ENCODE measurements at places on chromosomes 3 and 15.

GRCh38 chr3:193040836-193041672, 123.4 kb upstream of the MB21D2 start:
- DNase-seq: peak; percentile 16

DNA sequence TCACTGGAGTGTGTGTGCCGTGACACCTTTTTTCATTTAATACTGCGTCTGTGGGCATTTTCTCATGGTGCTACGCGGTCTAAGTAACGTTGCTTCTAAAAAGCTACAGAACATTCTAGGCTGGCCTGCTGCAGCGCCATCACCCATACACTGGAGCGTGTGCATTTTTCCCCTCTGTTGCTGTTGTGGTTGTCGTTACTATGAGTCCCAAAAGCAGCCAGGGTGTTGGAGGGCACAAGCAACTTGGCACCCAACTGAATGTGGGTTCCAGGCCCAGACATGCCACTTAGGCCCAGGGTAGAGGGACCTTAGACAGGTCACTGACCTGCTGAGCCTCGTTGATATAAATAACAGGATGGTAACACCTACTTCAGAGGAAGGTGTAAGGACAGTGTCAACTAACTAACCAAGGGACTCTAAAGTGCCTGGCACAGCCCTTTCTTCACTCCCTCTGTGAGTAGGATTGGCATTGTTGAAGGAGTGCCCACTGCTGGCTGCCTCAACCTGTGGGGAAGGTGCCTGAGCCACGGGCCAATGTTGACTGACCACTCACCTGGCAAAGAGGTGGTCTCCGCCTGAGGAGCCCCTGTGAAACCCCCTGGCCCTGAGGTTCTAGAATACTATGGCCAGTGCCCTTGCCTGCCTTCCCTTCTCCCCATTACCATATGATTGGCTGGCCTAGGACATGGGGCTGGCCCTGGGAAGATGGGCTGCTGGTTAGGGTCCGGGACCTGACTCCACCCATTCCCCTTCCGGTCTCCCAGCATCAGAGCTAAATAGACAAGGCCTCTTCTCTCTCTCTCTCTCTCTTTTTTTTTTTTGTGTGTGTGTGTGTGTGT, 3.5 kb downstream of the CSK start:
- no peak for DNase-seq

DNA sequence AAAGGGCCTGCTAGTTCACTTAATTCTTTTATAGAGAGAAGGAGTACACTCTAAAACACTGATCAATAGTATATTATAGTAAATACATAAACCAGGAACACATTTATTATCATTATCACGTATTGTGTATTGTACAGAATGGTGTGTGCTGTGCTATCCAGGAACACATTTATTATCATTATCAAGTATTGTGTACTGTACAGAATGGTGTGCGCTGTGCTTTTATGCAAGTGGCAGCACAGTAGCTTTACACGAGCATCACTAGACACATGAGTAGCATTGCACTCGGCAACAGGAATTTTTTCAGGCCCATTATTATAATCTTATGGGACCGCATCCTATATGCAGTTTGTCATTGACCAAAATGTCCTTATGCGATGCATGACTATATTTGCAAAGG, 20.9 kb upstream of the MUC20 start:
- no peak for DNase-seq

DNA sequence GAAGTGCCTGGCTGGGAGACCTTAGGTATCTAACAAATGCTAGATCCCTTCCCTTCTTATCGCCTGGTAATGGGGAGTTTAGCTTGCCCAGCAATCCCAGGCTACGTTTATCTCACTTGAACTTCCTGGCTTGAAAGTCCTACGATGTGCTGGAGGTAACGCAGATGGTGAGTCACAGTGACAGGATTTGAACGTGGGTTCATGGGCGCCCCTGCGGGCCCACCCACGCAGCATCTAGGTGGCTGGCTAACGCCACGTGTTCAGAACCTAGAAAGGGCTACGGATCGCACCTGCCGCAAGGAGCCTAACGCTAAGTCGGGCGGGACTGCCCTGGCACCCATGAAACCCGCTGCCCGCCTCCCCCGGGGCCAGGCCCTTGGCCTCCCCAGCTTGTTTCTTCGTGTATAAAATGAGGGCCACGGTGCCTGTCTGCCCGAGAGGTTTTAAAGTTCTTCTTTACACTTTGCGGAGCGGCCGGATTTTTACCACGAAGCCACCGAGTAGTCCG, 600 bp upstream of the USP3 start:
- no peak for DNase-seq

- no peak for DNase-seq
Observed at GRCh38 chr3:129996073-129996472, 21.6 kb downstream of the TRH start.

DNA sequence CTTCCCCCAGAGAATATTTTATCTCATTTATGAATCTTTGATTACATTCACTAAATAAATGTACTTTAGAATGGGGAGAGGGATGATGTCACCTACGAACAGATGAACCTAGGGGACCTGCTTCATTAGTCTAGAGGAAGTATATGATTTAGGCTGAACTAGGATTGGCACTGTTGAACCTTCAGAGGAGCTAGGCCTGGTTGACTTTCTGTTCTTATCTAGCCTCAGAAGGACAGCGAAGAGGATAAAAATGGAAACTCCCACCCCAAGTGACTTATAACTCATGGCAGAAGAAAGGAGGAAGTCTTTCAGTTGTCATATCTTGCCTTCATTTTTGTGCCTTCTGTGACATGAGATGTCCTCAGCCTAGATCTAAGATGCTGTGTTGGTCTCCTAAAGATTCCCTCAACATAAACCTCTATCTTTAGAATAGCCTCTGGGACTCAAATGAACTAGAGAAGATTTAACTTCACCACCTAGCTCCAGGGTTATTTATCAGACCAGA, 42.6 kb downstream of the POLG start:
- DNase-seq: no peak

DNA sequence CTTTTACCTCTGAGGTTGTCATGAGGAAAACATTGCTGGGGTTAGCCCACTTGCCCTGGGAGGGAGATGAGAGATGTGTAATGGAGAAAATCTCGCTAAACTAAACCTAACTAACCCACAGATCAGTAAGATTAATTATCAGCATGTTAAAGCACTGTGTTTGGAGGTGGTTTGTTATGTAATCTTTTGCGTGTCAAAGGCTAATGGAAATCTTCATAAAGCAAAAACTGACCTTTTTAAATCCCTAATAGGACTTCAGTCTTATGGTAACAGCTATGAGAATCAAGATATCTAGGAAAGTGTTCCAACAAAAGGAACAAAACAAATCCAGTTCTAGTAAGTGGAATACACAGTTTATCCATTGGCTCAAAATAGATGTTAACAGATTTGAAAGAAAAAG, 102.7 kb downstream of the PLOD2 start:
- DNase-seq: no peak

DNA sequence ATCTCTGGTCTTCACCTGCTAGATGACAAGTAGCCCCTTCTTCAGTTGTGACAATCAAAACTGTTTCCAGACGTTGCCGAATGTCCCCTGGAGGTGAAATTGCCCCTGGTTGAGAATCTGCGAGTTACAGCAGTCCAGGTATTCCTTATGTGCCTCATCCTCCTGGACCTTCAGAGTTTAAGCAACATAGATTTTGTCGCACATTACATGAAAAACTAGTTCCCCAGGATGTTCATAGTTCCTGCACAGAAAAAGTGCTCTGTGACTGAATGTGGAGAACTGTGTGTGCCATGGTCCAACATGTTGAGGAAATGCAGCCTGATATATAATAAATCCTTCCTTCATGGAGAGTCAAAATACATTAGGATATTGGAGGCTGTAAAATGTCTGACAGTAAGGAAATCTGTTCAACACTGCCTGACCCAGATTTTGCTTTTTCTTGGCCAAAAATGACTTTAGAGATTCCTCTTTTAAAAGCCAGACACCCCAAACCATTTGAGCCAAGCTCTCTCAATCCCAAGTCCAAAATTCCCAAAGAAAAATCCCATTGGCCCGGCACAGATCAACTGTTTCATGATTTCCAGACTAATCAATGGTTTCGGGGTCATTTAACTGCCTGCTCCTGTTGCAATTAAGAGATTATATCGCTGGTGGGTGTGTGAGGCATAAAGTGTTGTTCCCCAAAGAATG, 20.4 kb upstream of the SHC4 start:
- no peak for DNase-seq

DNA sequence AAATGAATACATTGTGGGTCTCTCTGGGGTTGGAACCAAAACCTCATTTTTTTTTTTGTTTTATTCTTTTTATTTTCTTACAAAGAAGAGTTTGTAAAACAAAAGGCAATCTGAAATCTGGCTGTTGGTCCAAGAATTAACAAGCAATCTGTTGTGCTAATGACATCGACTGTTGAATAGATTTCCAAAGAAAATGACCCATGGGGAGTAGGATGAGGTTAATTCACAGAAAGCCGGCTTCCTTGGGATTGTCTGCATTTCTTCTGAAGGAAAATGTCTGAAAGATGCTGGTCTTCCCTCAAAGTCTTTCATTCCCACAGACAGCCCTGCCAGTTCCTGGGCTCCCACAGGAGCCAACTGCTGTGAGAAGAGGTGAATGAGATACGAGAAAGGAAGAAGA, 92.9 kb downstream of the LRRC3B start:
- peak; percentile 52 for DNase-seq

DNA sequence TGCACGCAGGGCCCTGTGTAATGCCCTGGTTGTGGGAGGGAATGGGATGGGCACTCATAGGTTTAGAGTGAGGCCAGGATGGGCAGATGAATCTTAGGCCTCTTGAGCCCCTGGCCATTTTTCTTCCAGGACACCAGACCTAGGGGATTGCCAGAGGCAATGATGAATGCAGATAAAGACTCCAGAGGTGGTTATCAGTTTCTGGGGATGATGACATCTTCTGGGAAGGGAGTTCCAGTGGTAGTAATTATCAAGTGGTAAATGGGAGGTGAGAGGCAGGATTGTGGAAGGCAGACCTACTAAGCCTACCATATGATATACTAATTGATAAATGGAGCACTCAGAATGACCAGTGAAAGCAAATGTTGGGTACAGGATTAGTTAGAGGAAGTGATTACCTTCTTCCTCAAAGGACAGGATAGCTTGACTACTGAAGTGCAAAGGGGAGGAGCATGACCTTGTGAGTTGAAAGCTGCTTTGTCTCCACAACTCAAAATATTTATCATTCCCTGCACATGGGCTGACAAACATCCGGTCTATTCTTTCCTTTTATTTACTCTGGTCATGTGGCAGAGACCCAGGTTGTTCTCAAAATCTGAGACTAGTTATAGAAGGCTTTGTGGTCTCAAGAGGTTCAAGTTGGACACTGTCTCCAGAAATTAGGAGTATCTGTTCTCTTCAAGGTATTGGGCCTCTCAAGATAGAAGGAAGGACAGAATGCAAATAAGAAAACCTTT, 10.2 kb upstream of the MAPK6 start:
- no peak for DNase-seq

DNA sequence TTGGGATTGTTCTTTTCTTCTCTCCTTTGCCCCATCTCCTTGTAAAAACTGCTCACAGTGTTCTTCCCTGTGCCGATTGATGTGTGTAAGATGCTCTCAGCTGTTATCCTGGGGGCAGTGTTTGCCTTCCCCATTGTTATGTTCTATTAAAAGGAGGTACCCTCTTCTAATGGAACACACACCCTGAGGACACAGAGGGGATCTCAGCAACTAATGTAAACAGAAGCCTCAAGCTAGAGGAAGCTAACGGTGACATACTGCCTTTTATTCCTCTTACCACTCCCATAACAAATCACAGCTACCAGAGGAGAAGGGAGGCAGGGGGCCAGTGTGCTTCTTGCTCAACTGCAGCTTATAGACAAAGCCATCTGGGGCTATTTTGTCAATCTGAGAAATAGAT, 2.2 kb downstream of the TAGLN3 start:
- no peak for DNase-seq

- DNase-seq: peak; percentile 20
Observed at GRCh38 chr15:24878153-24878552, 76.6 kb upstream of the SNRPN start.

DNA sequence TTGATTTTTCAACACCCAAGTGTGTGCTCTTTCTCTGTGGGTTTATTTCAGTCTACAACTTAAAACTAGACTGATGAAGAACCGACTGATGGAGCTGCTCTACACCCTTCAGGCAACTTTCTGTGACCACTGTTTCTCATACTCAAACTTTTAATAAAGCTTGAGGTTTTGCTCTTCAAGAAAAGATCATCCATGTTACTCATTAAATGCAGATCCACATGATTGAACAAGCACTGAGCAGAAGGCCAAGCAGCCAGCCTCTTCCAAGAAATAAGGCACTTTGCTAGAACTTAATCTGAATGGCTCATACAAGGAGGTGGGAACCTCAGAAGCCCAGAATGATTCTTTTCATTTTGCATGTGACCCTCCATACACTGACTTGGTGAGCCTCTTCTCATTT, 8.7 kb downstream of the SLC27A2 start:
- DNase-seq: no peak

DNA sequence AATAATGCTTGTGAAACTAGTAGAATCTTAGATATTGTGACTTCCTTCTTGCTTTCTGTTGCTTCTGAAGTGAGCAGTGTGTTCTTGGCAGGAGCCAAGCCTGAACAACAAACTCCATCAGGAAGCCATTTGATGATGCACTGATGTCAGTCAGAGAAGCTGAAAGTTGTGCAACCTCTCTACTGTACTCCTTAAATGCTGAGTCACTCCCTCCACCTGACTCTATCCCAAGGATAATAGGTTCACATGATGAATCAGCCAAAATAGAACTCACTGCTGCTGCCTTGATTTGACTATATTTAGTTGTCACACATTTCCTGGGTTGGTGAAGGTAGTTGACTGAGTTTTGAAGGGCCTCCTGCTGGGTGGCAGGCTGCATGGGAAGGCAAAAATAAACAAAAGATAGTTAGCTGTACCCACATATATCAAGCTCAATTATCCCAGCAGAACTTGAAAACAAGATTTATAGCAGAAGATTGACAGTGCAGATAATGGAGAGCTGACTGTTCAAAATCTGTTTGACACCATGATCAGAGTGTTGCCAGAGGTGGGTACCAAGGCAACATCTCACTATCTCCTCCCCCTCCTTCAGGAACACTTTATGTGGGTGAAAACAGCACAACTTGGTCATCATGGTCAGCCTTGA, 328.4 kb upstream of the DPH6 start:
- no peak for DNase-seq

GRCh38 chr3:36714343-36715086, 49.8 kb downstream of the DCLK3 start:
- DNase-seq: no peak

- peak; percentile 75 for DNase-seq
Observed at GRCh38 chr15:59299929-59300617, 72.6 kb downstream of the MYO1E start.

DNA sequence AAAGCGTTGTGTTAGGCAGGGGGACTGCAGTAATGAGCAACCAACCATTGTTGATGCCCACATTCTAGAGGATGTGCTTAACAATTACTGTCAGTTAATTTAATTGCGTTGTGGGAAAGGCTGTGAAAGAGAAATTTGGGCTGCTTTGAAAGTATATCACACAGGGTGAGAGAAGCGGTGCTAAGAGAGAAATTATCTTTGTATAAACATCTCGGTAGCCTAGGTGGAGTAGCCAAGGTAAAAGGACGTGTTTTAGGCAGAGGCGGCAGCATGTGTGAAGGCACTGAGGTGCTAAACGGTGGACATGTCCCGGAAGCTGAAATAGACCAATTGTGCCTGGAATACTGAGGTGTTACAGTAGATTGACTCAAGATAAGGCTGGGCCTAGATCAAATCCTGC, 71.9 kb downstream of the UBE2E2 start:
- no peak for DNase-seq

- DNase-seq: no peak
Observed at GRCh38 chr3:99858469-99858868, 40.8 kb downstream of the CMSS1 start.

- DNase-seq: no peak
Observed at GRCh38 chr15:47963265-47963664, 157.5 kb upstream of the SLC24A5 start.
